CD4-positive, alpha-beta memory T cell (primary cell): ENCODE measurements at places on chromosomes 5 and 9. TPM values are rescaled to one million over a fixed set of nuclear protein-coding genes. Genes with fewer than 3 reads are reported as not detected.

The ADAMTS12 gene
- polyA plus RNA-seq, result not detected

- no peak overlapping the region for H3K4me3 ChIP-seq
- H3K36me3 ChIP-seq, result no peaks in the 10 kb centered on the region
- no peaks in the 10 kb centered on the region for H3K27me3 ChIP-seq
- H3K27ac ChIP-seq, result no peak overlapping the region
These were observed 50.0 kb upstream of the RNU6ATAC start for GRCh38 chr9:134214386-134214765.

DNA sequence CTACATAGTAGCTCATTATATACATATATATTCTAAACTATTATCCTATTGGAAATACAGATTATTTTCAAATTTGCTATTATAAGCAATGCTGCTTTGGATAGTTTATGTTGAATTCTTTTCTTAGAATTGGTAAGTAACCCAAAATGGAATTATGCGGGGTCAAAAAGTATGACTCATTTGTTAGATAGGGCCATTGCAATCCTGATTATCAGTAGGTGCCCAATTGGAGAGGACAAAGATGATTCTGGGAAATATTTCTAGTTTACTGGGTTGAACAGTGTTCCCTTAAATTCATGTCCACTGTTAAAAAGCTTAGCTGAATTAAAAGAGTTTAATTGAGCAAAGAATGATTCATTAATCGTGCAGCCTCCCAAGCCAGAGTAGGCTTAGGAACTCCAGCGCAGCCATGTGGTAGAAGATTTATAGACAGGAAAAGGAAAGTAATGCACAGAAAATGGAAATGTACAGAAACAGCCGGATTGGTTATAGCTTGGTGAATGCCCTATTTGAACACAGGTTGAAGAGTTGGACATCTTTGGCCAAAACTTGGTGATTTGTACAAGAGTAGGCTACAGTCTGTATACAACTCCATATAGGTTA lies 81.8 kb downstream of the GDNF start:
- H3K4me3 ChIP-seq, result no peak overlapping the region
- DNase-seq, result no peak
- H3K27me3 ChIP-seq, result no peaks in the 10 kb centered on the region
- no peak overlapping the region for H3K27ac ChIP-seq
- no peaks in the 10 kb centered on the region for H3K36me3 ChIP-seq

- no peaks in the 10 kb centered on the region for H3K4me1 ChIP-seq
- no peak overlapping the region for H3K4me3 ChIP-seq
- no peaks in the 10 kb centered on the region for H3K36me3 ChIP-seq
- DNase-seq, result no peak
- H3K27ac ChIP-seq, result no peak overlapping the region
These were observed 251.3 kb upstream of the RFX3 start for GRCh38 chr9:3777137-3777536.

GRCh38 chr5:21237461-21237860 lies 1249.5 kb upstream of the CDH18 start:
- H3K4me1 ChIP-seq, result no peaks in the 10 kb centered on the region
- no peaks in the 10 kb centered on the region for H3K36me3 ChIP-seq
- no peaks in the 10 kb centered on the region for H3K27me3 ChIP-seq
- no peak overlapping the region for H3K27ac ChIP-seq
- no peak for DNase-seq

- DNase-seq, result no peak
- peaks cover 35% of the 10 kb centered on the region for H3K36me3 ChIP-seq
- H3K4me1 ChIP-seq, result peaks cover 48% of the 10 kb centered on the region
- no peaks in the 10 kb centered on the region for H3K27me3 ChIP-seq
- no peak overlapping the region for H3K27ac ChIP-seq
These were observed 7.7 kb downstream of the AQP3 start for GRCh38 chr9:33439731-33440130.

DNA sequence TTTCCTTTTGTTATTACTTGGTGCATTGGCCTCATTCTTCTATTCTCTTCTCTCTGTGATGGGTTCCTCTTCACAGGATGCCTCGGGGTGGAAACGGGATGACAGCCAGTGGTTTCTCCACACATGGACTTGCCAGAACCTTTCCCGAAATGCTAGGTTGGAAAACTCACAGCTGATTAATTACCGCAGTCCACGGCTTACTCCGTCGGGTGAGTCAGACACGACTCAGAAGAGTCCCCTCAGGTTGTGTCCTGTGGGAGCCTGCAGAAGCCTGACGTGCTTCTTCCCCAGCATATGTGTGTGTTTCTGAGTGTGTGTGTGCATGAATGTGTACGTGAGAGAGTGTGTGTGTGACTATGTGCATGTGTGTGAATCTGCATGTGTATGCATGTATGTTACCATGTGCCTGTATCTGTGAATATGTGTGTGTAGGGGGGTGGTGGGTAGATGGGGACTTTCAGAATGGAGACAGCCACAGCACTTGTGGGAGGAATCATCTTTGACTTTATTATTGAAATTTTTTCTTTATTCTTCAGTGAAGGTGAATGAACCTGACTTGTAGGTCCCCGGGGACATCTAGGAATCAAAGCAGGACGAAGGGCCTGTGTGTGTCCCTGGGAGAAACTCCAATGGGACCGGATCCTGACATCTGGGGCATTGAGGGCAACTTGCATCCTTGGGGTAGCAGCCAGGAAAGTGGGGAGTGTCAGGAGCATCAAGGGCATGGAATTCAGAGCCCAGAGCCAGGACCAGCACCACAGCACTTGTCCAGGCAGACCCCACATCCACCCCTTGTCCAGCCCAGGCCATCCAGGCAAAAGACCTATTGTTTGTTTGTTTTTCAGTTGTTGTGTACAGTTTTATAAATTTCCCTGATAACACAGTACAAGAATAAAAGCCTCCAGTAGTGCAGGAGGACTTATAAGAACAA lies 21.9 kb upstream of the MED10 start:
- H3K27me3 ChIP-seq, result no peaks in the 10 kb centered on the region
- no peaks in the 10 kb centered on the region for H3K4me1 ChIP-seq
- H3K36me3 ChIP-seq, result no peaks in the 10 kb centered on the region
- no peak overlapping the region for H3K4me3 ChIP-seq
